HCEC 1CT (cell line): ENCODE measurements at places on chromosomes 3 and 15.

- no peak for DNase-seq
Observed at GRCh38 chr15:55008421-55008820, 188.3 kb downstream of the RSL24D1 start.

GRCh38 chr15:63678393-63678792 lies 81.2 kb downstream of the FBXL22 start:
- peak; percentile 7 for DNase-seq

DNA sequence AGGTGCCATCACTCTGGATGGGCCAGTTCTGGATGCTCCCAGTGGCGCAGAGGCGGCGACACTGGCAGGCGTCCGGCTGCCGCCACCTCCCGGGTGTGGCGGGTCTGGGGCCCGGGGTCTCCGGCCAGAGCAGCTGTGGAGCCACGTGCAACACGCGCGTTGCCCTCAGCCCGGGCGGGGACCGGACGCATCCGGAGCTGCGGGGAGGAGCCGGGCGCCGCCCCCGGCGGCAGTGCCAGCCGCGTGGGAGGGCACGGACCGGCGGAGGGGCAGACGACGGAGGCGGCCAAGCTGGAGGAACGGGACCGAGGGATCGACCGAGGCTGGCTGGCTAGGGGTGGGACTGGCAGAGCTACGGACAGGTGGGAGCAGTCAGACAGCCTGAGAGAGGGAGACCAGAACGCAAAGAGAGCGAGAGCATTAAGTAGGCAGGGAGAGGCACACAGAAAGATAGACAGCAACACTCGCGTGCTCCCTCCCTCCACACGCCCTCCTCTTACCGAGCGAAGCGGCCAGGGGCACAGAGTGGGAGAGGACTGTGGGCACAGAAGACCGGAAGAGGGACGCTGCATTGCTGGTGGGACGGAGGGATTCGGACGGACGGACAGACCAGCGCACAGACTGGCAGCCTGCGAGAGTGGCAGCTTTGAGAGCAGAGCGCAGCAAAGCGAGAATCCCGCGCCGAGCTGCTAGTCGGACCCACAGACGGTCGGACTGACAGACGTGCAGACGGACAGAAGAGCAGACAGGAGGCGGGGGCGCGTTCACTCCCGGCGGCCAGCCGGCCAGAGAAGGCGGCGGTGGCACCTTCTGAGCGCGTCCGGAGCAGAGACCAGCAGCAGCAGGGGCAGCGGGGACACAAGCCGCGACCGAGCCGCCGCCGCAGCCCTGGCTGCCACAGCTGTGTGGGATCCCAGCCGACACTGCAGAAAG lies at the start of gene ARPP21:
ARPP21 (plus strand) TSS at position 272 of the 933 bp plus-strand sequence. CDS start 42,227 bp downstream, outside the sequence.
- DNase-seq: no peak

GRCh38 chr3:16522834-16523233 lies 9.3 kb upstream of the RFTN1 start:
- DNase-seq: no peak
